ENCODE measurements at places on chromosomes 6 and 20. TPM values are rescaled to one million over a fixed set of nuclear protein-coding genes. Genes with fewer than 3 reads are reported as not detected.

DEFB115 gene
- total RNA-seq, result not detected

KCNB1 gene
- 0.05 TPM for total RNA-seq

LINC00237 gene
- not detected for total RNA-seq

CLVS2 gene
- not detected for total RNA-seq

MCHR2 gene
- not detected for total RNA-seq

MUC22 gene
- not detected for total RNA-seq

KIAA0408 gene
- total RNA-seq, result 3.0 TPM

All from activated T-cell treated with anti-CD3 and anti-CD28 coated beads, Interleukin-2, amount 50 U/mL, for 4 hours (primary cell).